ENCODE measurements at places on chromosomes 3 and 15. TPM values are rescaled to one million over a fixed set of nuclear protein-coding genes. Genes with fewer than 3 reads are reported as not detected.

The CIB2 gene
- total RNA-seq = 0.72 TPM

DNA sequence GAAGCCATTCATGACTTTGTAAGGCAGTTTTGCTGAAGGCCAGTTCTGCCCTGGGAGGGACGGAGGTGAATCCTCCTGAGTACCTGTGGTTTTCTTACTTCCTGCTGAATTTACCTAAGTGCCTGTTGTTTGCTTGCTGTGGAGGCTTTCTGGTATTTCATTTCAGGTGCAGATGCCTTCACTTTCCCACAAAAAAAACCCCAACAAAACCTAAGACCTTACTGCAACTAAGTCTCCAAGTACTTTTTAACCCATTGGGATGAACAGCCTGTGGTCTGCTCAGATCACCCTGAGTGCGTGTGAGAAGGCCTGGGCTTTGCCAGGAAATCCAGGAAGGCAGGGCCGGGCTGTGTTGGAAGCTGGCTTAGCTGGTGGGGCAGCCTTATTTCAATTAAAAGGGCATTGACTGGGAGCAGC lies 65.3 kb downstream of the IGF1R start:
- DNase-seq = no peak

The LTF gene
- total RNA-seq = not detected

DNA sequence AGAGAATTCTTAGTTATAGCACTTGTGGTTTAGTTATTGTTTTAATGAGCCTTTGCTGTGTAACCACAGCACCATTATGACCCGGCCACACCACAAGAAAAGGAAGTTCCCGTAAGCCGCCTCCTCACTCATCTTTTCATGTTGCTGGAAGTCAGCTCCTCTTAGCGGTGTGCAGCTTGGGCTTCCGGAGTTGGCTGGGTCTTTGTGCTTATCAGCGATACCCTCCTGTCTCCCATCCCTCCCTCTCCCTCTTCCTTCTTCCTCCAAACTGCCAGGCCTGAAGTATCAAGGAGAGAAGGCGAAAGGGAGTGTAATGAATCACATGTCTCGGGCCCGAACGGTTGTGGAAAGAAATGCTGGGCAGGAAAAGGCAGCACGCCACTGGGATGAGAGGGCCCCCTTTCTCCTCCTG lies 353.5 kb downstream of the MCTP2 start:
- DNase-seq = peak; percentile 16

DNA sequence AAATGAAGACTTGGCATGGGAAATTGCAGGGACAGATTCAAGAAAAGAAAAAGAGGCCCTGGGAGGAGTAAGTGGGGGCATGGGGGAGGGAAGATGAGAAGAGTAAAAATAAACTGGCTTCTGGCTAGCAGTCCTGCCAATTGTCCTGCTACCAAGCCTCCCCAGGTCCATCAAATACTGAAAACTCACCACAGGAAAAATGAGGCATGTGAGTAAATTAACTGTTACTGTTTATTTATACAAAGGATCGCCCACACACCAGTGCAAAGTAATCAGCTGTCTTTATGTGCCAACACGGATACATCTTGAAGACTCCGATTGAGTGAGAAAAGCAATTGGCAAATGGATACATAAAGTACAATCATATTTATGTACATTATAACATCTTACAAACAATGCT lies 10.7 kb upstream of the KLHL25 start:
- DNase-seq = no peak

The C3orf70 gene
- total RNA-seq = not detected

- no peak for DNase-seq
Measured at GRCh38 chr3:18790384-18790783, 357.9 kb upstream of the KCNH8 start.

The PIGX gene
- 20.7 TPM for total RNA-seq

DNA sequence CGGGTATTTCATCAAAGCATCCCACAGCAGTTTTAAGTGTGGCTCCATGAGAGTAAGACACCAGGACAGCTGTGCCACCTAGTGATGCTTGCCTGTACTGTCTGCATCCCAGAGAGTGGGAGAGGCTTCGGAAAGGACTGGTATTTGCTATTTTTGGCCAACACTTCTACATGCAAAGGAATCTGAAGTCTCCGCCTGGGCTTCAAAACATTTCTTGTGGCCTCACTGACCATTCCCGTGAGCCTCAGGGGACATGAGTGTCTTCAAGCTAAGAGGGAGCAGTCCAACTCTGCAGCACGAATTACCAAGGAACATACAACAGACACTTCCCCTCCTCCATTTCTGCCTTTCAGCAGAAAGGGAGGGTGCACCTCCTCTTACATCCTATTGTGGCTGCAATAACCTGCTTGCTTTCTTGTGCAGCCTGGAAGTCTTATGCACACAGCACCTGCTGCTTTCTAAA lies 177.5 kb downstream of the RORA start:
- no peak for DNase-seq

The C3orf38 gene
- total RNA-seq = 26.8 TPM

The DUOXA1 gene
- 1.2 TPM for total RNA-seq

The MKRN2OS gene
- total RNA-seq = not detected

DNA sequence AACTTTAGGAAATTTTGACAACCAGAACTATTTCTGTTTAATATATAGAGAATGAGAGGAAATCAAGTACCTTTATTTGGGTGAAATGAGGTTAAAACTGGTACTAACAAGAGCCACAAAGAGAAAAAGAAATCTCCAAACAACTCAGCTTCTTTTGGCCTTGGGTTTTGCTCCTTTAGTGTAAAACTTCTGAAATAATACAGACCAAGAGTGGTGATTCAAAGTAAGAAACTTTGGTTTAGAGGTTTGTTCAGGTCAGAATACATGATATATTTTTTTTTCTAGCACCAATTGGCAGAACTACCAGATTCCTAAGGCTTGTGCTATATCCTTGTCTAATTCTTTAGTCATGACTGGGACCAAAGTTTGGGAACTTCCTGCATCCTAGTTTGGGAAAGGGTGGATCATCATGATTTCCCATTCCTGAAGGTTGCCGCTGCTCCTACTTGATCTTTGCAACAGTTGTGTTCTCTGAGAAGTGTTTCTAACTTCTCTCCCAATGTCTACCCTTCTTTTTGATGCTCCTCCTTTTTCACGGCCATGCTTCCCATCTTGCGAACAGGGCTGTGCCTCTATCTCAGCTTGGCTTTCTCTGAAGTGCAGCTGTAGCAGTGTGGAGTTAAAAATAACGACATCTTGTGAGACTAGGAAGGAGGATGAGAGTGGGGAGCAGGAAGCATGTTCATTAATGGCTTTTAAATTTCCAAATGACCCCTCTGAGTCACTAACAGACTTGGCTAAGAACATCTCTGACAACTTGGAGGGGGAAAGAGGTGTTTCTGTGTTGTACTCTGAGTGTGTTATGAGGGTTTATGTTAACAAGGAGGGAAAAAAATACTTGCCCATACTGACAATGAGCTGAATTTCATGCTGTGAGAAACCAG lies 87.7 kb downstream of the KCNAB1 start:
- no peak for DNase-seq

GRCh38 chr15:77966540-77967234 lies 110.8 kb downstream of the TBC1D2B start:
- DNase-seq = no peak

DNA sequence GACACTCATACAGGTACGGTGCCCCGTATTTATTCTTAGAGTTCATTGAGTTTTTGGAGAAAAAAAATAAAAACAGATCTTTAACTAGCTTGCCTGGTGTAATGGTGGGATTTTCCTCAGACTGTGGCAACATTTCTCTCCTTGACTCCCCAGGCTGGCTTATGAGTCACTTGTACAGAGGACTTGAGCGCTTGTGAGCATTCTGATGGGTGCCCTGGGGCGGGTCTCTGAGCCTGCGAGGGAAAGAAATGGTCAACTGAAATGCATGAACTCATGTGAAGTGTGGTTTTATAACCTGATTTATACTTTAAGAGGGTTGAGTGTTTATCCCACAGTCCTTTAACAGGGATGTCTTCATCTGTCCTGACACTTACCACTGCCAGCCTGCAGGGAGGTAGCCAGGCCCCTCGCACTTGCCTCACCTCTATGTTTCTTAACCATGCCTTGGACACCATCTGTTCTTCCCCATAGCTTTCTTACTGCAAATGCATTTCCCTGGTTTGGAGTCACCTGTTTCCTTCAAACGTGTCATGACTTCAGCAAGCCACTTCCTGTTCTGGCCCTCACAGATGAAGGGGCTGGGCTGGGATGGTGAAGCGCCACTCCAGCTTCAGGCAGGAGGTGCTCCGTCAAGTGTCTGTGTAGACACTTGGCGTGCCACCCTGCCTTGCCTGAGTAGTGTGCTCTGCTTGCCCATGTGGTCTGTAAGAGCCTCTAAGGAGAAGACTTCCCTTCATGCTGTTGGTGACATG lies 118.7 kb downstream of the PDE8A start:
- no peak for DNase-seq

DNA sequence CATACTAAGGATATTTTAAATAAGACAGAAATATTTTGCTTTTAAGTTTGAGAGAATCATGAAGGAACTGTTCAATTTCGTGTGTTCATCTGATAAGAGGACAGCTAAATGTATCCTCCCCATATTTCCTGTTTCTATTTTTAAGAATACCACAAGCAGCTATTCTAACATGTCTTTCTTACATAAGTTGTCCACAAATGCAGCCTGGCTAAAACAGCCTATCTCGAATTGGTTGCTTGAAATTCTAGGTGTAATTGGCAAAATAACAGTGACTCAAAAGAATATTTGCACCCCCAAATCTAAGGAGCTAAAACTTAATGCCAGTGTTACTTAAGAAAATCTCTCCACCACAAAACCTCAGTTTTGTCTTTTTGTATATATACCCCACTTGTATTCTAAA lies 35.0 kb downstream of the BTLA start:
- no peak for DNase-seq

DNA sequence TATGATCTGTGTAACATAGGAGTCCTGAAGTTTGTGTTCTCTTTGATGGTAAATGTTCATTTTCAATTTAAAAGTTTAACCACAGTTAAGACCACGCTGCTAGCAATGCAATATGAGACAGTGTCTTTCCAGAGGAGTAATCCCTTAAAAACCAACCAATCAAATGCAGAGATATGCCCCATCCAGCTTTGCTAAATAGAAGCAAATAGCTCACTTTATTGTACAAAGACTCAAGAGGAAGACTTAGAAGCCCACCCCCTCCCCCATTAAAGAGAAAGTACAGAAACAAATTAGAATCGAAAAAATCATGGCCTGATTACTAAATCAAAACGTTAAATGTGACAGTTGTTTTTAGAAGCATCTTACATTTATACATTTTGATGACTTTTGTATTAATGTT lies 2.1 kb upstream of the ANP32A start:
- DNase-seq = no peak

The TM4SF1 gene
- total RNA-seq = not detected

GRCh38 chr3:197847866-197848401 lies 56.9 kb downstream of the LRCH3 start:
- DNase-seq = no peak

- no peak for DNase-seq
Measured at GRCh38 chr3:129526121-129526900, 2.1 kb upstream of the RHO start.

The GPR15 gene
- total RNA-seq = 32.0 TPM

GRCh38 chr3:32850636-32851035 lies 32.8 kb downstream of the TRIM71 start:
- DNase-seq = no peak

The KIF7 gene
- 0.22 TPM for total RNA-seq

DNA sequence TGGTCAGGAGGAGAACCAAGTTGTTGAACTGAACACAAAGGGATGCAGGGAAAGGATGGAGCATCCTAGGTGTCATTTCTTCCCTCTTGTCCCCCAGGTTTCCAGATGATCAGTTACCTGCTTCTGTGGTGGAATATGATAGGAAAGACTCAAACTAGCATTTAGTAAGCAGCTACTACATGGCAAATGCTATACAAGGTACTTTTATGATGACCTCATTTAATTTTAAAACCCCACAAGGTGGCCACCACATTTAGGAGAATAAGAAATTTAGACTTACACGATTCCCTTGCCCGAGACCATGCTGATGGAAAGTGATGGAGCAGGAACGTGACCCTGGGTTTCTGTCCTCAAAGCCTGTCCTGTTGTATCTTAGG lies 40.9 kb downstream of the CCR4 start:
- no peak for DNase-seq

The THPO gene
- total RNA-seq = not detected

GRCh38 chr3:106688464-106688863 lies 688.8 kb upstream of the CCDC54 start:
- DNase-seq = no peak

The AHSG gene
- total RNA-seq = not detected

DNA sequence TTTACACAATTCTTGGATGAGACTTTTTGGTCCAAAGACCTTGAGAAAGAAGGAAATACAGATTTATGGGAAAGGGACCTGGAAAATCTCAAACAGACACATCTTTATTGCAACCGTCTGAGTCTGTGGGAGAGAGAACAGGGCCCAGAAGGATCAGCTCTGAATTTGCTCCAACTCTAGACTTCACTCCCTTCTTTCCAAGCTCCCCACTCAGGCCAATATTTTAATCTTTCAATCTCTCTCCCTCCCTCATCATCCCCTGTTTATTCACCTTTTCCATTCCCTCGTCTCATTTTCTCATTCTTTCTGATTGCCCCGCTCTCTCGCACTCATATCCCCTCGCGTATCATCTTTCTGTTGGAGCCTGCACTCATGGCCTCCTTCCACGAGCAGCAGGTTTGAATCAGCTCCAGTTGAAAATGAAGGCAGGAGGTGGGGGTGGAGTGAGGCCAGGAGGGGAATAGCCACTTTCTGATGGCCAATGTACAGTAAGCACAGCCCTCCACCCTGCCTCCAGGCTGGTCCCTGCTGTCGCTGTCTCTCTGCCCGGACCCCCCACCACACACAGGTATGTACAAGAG lies 63.6 kb upstream of the BOC start:
- no peak for DNase-seq

The STXBP5L gene
- total RNA-seq = not detected

GRCh38 chr3:144770281-144770680 lies 798.7 kb downstream of the DIPK2A start:
- no peak for DNase-seq

GRCh38 chr3:34547297-34547920 lies 749.0 kb downstream of the PDCD6IP start:
- DNase-seq = no peak

The HRG gene
- not detected for total RNA-seq

DNA sequence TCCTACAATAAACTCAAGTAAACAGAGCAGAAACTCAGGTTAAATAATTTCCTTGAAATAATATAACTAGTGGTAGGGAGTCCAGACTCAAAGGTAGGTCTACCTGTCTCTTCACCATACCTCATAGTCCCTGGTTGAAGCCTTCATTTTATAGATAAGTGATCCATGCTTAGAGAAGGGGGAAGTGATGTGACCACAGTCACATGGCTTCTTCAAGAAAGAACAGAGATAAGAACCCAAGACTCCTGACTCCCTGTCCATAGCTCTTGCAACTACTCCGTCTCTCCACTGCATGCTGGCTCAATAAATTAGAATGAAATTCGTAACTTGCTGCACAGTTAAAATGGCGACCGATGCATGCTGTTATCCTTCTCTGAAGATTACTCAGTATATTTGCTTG lies 11.0 kb upstream of the C15orf61 start:
- no peak for DNase-seq

The ANKRD34C gene
- total RNA-seq = not detected

The TTLL13 gene
- 0.46 TPM for total RNA-seq

- no peak for DNase-seq
Measured at GRCh38 chr3:100899440-100900091, 93.7 kb downstream of the ABI3BP start.

Measured in T-cell (primary cell).